ENCODE measurements at places on chromosomes 7 and 10.
A peak's percentile ranks its signal among the peaks of the same experiment; 100 is the strongest.

DNA sequence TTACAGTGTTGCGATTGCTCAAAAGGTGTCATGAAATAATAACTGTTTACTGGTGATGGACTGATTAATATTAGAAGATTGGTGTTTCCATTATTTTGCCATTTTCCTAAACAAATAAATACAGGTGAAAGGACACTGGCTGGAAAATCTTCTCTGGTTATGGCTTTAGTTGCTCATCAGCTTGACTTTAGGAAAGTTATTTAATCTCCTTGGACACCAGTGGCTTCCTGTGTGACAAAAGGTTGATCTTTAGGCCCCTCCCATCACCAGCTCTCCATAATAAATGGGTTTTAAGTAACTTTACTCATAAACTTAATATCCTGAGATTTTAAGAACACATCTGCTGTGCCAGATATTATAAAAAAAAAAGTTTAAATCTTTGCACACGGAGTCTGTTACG lies 737 bp downstream of the CABCOCO1 start:
- no peak for DNase-seq

DNA sequence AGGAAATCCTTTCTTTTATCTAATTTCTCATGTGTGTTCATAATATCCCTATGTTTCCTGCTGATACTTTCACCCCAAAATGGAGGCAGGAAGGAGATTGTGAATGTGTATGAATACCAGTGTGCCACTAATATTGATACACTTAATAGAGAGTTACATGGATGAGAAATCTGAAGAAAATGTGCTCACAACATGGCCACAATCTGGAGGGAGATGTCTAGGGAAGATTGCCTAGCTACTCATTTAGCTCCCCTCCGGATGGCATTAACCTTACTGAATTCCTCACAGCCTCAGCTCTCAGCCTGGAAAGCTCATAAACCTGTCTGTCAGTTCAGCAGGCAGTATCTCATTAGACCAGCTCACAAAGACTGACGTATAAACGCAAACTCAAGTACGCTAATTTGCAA lies 23.4 kb upstream of the DMTF1 start:
- DNase-seq: no peak

- peak; percentile 53 for DNase-seq
Observed at GRCh38 chr10:22615819-22616499, 98.4 kb downstream of the PIP4K2A start.

DNA sequence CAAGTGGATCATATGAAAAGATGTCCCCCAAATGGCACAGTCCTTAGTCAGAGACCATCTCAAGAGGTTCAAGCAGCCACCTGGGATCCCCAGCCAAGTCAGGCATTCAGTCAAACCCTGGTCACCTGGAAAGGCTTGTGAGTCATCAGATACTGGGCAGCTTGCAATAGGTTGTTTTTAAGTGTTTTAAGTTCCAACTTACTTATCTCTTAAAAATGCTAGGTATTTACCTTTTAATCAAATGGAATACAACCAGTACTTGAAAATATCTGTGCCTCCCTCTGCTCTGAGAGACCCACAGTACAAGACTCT lies 262.2 kb downstream of the WDR11 start:
- no peak for DNase-seq

DNA sequence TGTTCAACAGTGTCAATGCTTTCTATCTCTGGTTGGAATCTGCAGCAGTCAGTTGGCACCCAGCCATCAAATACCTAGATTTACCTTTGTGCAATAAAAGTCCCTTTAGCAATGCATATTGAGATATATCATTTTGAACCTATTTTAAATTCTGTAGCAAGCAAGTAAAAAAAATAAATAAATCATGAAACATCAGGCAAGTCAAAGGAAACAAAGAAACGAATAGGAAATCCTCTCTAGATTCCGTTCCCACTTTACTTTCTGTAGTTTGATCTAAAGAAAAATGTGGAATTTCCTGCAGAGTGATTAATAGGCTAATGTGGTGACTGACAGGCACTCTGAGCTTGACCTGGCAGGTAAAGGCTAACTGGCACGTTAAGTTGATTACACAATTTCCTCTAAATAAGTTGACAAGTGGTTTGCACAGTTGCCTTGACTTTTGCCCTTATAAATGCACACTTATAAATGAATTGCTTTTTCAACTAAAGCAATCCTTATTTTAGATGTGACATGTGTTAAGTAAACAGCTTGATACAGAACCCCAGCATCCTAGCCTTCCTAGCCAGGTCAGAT lies 208.1 kb upstream of the TCF7L2 start:
- no peak for DNase-seq

- no peak for DNase-seq
Observed at GRCh38 chr10:78640796-78641636, 427.8 kb upstream of the ZMIZ1 start.

DNA sequence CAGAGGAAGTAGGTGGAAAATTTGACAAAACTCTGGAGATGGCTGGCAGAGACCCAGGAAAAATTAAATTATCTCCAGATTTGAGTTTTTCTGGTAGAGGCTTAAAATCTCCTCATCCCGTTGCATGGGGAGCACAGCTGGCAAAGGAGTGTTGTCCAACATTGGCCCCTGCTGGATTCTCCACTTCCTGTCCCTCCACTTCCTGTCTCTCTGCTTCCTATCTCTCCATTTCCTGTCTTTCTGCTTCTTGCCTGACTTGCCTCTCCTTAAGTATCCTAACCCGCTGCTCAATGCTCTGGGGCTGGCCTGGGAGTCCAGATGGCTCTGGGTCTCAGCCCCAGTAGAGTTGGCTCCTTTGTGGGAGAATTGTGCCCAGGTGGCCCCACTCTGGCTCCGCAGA lies 65.8 kb upstream of the EMX2 start:
- DNase-seq: no peak

- DNase-seq: no peak
Observed at GRCh38 chr7:47941136-47941844, 7.0 kb downstream of the PKD1L1 start.

- DNase-seq: no peak
Observed at GRCh38 chr10:62790019-62790555, 14.4 kb upstream of the ADO start.

DNA sequence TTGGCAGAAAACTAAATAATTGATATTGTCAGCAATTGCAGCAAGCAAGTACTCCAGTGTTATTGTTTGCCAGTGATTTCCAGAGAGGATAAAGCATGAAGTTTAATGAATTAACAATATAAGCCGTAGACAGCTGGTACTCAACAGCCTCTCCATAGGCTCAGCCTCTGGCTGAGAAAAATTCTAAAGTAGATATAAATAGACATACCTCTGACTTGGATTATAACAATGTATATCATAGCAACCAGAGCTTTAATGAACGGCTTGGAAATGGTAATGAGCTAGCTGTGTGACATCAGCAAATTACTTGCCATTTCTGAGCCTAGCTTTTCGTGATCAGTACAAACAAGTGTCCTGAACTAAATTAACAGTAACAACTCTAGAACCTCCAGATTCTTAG lies 1055.4 kb upstream of the AUTS2 start:
- DNase-seq: no peak

- no peak for DNase-seq
Observed at GRCh38 chr10:117457932-117458331, 82.7 kb upstream of the PDZD8 start.

DNA sequence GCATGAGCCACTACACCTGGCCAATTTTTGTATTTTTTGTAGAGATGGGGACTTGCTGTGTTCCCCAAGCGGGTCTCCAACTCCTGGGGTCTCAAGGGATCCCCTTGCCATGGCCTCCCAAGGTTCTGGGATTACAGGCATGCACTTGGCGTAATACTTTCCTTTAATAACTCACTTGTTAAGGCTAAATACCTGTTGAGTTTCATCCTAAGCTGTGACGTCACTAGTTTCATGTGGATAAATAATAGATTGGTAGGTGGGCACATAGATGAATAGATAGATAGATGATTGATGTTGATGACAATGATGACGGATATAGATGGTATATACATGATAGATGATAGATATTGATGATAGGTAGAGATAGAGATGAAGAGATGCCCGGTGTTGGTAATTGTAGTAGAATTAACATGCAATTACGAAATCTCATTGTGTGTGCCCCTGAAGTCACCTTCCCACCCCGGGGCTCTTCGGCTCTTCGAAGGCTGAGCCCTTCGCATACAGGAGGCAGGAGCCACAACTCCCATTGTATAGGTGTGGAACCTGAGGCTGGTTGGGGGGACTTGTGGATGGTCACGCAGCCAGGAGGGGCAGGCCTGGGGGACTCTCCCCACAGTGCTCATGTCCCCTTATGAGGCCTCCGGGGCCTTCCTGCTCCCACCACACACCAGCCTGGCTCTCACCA lies 2.6 kb downstream of the GRIFIN start:
- DNase-seq: no peak

DNA sequence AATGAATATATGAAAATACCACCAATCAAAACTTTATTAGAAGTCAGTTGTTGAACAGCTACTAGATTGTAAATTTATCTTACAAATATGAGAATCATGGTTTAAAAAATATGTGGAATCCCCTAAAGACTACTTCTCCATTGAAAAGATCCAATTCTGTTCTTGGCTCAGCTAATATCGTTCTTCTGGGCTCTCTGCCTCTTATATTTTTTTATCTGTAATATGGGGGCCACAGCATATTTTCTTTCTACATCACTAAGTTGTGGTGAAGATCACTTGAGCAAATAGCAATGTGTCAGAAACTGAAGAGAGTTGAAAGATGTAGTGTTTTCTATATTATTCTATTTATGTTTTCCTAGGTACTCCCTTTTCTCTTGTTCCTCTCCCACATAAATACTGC lies 198.1 kb downstream of the FZD1 start:
- DNase-seq: no peak

DNA sequence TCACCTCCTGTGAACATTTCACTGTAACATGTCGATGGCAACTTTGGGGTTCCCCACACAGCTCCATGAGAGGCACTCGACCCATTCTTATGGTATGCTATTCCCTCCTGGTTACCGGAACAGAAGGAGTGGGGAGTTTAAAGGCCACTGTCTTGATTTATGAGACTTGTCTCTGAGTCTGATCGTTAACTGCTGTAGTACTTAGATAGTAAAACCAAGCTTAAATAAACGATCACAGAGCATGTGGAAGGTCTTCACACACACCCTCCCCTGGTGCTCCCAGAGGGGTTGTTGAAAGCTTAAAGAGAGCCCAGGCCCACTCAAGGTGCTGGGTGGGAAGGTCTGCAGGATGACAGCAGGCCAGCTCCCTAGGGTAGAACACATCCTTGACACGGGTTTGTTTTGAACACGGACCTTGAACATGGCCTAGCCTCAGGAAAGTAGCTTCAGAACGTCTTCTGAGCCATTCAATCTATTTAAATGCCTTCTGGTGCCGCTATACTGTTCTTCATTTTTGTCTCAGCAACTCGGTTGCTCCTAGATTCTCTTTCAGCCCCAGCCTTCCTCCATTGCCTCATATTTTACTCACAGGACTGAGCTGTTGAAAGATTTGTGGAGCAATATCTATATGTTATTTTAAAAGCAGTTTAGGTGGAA lies 335.3 kb downstream of the FGFR2 start:
- DNase-seq: no peak

GRCh38 chr10:122093076-122093475 lies 104.1 kb downstream of the TACC2 start:
- DNase-seq: no peak

- no peak for DNase-seq
Observed at GRCh38 chr10:59587083-59587755, 122.4 kb downstream of the SLC16A9 start.

- DNase-seq: no peak
Observed at GRCh38 chr7:94578614-94579013, 69.0 kb downstream of the CASD1 start.

DNA sequence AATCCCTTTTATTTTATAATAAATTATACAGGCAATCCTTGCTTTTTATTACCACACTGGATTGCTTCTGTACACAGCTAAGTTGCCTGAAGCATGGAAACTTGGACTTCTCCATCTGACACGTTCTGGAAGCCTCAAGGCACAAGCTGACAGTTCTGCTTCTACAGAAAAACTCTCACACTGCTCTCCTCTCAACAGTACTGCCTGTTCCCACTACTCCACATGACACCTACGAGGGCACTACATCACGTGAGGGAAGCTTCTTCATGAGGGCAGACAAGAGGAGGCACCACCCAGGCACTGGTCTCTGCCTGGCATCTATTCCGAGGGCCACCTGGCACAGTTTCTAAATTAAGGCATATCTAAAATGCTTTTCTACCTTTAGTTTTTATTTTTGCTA lies 16.8 kb upstream of the FAM133B start:
- no peak for DNase-seq

- no peak for DNase-seq
Observed at GRCh38 chr10:66151346-66151745, 774.5 kb upstream of the LRRTM3 start.

GRCh38 chr7:4681886-4682620 lies at the start of gene FOXK1:
FOXK1 (plus strand) TSS chr7:4682295; CDS start chr7:4682309, 14 bp downstream.
- DNase-seq: peak; percentile 84

DNA sequence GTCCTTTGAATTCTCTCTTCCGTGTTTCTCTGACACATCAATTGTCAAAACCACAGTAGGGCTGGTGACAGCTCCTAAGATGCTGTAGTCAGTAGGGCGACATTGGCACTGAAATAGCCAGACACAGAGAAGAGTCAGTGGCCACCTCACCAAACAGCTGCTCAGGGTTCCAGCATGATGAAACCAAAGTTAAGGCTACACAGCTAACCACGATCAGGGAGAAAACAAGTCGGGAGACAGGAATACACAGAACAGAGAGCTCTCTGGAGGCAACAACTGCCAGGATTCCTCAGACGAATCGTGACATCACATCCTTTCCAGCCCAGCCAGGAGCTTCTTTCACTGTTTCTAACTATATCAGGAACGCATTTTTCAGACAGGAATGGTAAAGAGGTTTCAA lies 922.2 kb downstream of the SORCS1 start:
- DNase-seq: no peak

DNA sequence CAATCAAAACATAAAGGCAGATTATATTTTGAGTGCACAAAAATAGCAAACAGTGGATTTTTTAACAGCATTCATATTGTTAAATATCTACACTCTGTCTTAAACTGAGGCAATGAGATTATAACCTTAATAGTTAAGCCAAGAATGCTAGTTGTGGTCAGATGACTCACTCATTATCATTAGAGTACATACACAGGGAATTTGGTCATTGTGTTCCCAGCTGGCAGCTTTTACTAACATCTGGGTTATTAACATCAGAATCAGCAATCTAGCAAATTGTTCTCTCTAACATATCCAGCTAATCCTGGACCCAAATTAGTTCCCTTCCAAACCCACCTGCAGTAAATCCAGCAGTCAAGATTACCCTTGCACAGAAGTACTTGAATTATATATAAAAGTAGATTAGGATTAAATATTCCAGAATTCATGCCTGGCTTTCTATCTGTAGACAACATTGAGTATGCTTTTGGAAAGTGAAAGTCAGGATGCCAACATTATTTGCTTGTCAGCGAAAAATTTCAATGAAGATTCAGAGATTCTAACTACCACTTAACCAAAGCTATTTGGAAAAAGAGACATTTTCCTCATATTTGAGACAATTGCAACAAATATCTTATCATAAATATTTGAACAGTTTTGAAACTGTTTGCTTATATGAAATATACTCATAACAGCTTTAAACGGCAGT lies 1035.6 kb upstream of the PHF14 start:
- DNase-seq: no peak

Data from activated CD4-positive, alpha-beta T cell treated with anti-CD3 and anti-CD28 coated beads, Interleukin-10, Interleukin-2, amounts not matched to agents 100 ng/mL and 50 ng/mL, durations not matched to agents 16 hours and 8 hours (primary cell).